Activated effector memory CD4-positive, alpha-beta T cell treated with anti-CD3 and anti-CD28 coated beads, Interleukin-2, amount 50 U/mL, for 16 hours (primary cell): ENCODE measurements at places on chromosomes 5 and 9.

DNA sequence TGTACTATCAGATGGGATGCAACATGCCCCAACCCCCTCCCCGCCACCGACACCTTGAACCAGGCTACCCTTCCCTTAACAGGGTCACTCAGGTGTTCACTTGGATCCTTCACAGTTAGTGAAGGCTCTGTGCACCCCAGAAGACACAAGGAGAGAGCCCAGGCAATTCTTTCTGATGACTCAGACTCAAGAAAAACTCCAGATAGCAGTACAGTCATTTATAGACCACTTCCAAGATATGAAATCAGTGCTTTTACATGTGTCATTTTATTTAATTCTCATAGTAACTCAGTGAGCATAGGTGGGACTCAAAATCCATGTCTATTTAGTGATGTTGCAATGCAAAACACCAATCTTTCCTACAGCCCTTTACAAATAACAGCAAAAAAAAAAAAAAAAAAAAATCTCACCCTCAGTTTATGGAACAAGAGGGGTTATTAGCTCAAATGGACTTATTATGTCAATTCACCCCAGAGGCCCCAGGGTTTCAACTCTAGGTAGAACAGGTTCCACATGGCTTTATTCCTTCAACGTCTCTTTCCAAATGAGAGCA, 71.9 kb downstream of the FOXD1 start:
- no peak for DNase-seq

GRCh38 chr5:24080046-24080445, 564.7 kb downstream of the CDH10 start:
- DNase-seq: no peak

- DNase-seq: no peak
These were observed 375.7 kb downstream of the CAAP1 start for GRCh38 chr9:26516773-26517343.

GRCh38 chr5:171226864-171227263, 82.2 kb upstream of the TLX3 start:
- no peak for DNase-seq

DNA sequence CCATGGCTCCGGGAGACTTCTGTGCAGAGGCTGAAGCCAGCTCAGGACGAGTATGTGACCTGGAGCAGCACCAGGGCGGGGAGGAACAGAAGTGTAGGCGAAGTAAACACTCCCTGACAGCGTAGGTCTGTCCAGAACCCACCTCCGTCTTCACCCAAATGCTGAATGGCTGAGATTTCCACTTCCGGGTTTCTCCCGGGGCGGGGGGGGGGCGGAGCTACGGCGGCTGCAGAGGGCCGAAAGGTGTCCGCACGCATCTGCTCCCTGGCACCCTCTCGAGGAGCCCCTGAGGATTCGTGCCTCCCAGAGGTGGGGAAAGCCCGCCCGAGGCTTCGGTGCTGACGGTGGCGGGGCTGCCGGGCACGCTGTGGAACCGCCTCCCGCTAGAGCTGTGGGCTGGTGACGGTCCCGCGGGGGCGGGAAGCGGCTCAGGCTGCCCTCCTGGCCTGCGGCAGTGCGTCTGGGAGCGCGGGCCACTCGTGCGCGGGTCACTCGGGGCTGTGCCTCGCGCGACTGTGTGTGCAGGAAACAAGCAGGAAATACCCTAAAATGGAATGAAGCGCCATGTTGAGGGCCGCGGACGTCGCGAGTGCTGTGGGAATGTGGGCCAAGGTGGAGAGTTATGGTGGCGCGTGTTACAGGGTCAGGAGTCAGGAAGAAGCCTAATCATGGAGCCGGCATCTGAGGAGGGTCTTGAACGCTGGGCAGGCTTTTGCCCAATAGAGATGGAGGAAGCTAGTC, 1425.4 kb downstream of the FOXD4L5 start:
- peak; percentile 61 for DNase-seq

GRCh38 chr9:79346350-79347020, 225.3 kb upstream of the TLE4 start:
- no peak for DNase-seq

DNA sequence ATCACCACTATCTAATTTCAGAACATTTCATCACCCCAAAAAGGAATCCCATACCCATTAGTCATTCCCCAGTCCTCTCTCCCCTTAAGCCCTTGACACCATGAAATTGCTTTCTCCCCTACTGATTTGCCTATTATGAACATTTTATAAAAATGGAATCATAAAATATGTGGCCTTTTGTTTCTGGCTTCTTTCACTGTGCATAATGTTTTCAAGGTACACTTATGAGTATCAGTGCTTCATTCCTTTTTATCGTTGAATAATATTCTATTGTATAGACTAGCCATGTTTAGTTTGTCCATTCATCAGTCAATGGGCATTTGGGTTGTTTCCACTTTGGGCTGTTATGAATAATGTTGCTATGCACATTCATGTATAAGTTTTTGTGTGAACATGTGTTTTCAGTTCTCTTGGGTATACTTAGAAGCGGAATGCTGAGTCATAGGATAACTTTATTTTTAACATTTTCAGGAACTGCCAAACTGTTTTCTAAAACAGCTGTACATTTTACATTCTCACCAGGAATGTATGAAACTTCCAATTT, 40.4 kb upstream of the FGF1 start:
- DNase-seq: no peak

DNA sequence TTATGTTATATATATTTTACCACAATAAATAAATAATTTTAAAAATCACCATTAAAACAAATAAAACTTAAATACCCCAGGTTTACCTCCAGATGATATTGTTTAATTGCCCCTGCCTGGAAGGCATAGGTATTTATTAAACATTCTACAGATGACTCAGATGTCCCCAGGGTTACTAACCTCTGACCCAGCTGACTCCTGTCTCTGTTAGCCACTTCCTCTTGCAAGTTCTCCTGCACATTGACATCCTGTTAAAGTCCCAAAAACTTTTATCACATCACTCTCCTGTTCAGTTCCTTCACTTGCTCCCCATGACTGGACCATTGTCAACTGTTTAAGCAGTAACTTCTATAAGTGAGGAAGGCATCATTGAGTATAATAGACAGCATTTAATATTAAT, 37.0 kb upstream of the RAB3C start:
- no peak for DNase-seq

- no peak for DNase-seq
These were observed 20.1 kb downstream of the NDUFS4 start for GRCh38 chr5:53580547-53580946.

DNA sequence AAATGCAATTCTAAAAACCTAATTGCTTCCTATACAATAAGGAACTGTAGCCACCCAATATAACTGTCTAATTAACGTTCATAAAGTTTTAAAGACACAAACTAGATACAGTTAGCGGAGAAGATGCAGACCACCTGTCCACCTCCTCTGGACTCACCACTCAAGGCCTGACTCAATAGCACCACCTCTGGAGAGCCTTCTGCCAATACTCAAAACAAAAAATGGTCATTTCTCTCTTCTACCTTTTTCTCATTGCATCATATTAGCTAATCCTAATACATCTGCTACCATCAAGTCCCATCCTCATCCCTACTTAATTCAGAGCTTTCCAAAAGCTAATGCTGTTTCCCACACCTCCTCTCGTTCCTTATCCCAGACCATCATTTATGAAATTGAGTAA, 159.9 kb downstream of the MLLT3 start:
- no peak for DNase-seq

DNA sequence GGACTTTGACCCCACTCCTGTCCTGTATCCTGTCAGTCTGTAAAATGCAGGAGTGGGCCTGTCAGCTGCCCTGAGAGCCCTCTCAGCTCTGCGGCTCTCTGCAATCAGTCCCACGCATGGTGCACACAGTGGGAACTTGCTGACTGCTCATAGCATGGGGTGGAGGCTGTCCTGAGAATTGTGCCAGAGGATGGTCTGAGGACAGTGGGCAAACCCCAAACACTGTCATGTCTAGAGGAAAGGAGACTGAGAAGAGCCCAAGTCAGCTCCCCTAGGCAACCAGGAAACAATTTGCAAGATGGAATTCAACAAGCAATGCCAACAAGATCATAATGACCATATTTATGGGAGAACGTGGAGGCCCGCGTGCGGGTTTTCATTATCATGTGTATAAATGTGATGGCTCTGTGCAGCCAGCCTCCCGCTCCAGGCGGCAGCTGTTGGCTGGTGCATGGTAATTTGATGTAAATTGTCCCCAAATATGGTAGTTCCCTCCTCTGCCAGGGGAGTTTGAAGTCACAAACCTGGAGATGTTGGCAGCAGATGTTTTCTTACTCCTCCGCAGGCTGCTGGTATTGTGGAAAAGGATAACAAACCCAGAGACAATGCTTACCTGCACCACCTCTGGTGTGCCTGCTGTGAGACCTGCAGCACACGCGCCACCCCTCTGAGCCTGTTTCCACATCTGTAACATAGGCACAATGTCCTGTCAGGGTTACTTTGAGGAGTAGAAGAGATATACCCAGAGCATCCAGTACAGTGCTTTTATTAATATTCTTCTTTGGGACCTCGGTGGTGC, 39.8 kb upstream of the ALDH1B1 start:
- peak; percentile 46 for DNase-seq

DNA sequence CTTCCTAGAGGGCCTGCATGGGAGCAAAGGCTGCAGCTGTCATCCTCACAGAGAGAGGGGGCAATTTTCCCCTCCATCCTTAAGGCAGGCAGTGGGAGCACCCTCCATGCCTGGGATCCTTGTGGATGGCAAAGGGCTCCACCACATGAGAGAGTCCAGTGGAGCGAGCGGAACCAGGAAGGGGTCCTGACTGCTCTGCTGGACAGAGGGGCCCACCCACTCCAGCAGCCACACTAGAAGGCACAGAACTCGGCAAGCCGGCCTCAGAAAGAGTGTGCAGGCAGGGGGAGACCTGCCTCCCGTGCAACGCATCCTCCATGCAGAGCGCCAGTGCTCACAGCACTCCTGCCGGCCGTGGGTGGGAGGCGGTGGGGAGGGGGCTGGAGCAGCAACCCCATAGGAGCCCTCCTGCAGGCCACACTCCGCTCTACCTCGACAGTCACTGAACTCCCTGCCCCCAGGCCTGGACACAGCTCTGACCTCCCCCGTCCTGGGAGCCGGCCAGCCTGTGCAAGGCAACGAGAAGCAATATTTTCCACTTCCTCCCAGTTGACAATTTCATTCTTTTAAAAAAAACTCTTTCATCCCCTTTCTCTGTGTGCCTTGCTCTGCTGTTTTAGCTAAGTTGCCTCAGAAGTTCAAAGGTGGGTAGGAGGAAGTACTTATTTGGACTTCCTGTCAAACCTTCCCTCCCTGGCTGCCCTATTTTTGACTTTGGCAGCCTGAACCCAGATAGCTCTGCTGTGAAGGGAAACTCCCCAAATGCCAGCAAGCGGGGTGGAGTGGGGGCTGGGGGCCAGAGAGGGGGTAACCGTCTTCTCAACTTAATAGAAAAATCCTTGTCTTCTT, 5.3 kb upstream of the LCP2 start:
- DNase-seq: peak; percentile 87

DNA sequence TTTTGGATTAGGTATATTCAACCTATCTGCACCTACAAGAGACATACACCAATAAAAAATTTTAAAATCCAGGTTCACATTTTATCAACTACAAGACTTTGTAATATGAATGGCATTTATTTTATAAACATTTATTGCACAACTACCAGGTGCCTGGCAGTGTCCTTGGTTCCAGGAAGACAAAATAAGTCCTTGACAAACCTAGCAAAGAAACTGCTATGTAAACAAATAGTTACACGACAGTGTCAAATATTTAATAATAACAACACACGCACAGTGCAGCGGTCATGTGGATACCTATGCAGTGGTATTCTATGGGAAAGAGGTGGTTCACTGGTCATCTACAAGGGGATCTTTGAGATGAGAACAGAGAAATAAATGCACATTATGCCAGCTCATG, 120.7 kb downstream of the MYO10 start:
- DNase-seq: no peak

DNA sequence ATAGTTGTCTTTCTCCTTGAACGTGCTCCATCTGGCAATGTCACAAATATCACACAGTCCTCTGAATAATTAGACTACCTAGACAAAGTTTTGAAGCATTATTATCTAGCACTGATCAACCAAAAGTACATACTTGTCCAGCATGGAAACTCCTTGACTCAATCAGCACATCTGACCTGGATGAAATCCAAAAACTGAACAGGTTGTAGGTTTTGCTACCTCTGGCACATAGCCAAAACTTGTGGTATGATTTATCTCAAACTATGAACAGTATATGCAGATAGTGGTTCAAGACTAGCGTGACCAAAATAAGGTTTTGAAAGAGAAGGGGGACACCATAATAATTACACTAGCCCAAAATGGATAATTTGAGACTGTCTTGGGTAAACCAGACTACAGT, 158.1 kb downstream of the ARRDC3 start:
- DNase-seq: no peak

- peak; percentile 86 for DNase-seq
These were observed 83.4 kb downstream of the RAPGEF1 start for GRCh38 chr9:131656356-131657036.

- DNase-seq: no peak
These were observed 2.2 kb upstream of the CEL start for GRCh38 chr9:133059623-133060022.

- DNase-seq: no peak
These were observed 144.0 kb upstream of the HAPLN1 start for GRCh38 chr5:83864652-83865051.

- DNase-seq: no peak
These were observed 23.4 kb downstream of the HRH2 start for GRCh38 chr5:175681045-175681967.

DNA sequence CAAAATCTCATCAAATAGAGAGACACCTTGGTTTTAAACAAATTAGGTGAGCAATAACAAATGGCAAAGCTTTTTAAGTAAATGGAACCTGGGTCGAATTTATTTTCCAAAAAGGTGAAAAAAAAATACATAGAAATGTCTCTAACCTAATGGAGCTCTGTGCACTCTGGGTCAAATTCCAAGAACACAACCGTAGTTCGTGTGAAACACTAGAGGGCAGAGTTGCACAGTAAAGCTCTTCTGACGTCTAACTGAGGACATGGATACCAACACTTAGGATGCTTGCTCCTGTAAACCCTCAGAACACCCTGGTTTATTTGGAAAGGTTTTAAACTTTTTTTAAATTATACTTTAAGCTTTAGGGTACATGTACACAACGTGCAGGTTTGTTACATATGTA, 18.9 kb downstream of the MARCHF11 start:
- DNase-seq: no peak

GRCh38 chr5:142096382-142096781, 12.2 kb upstream of the NDFIP1 start:
- no peak for DNase-seq

DNA sequence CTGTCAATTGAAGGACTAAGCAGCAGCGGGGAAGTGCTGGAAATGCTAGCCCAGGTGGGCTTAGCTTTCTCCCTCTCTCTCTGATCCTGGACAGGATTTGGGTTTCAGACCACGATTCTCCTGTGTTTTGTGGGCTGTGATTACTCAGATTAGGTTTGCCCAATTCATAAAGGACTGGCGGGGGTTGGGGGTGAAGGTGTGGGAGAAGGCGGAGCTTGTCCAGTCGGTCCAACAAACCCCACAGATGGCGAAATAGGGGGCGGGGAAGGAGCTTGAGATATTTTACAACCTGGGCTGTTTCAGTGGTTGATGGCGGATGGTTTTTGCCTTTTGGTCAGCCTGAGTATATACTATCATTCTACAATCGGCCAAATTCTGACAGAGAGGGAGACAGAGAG, 35.2 kb downstream of the PCDHAC2 start:
- no peak for DNase-seq
